H4 (cell line): ENCODE measurements at places on chromosomes 6 and 20.

- no peak for DNase-seq
These were observed 165.0 kb upstream of the POU3F2 start for GRCh38 chr6:98669371-98669770.

DNA sequence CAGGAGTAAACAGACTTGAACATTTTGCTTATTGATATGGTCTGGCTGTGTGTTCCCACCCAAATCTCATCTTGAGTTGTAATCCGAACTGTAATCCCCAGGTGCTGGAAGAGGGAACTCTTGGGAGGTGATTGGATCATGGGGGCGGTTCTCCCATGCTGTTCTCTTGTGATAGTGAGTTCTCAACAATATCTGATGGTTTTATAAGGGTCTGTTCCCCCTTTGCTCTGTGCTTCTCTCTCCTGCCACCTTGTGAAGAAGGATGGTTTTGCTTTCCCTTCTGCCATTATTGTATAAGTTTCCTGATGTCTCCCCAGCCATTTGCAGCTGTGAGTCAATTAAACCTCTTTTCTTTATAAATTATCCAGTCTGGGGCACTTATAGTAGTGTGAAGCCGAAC is 40.0 kb downstream of the MYLIP start:
- peak; percentile 51 for DNase-seq

DNA sequence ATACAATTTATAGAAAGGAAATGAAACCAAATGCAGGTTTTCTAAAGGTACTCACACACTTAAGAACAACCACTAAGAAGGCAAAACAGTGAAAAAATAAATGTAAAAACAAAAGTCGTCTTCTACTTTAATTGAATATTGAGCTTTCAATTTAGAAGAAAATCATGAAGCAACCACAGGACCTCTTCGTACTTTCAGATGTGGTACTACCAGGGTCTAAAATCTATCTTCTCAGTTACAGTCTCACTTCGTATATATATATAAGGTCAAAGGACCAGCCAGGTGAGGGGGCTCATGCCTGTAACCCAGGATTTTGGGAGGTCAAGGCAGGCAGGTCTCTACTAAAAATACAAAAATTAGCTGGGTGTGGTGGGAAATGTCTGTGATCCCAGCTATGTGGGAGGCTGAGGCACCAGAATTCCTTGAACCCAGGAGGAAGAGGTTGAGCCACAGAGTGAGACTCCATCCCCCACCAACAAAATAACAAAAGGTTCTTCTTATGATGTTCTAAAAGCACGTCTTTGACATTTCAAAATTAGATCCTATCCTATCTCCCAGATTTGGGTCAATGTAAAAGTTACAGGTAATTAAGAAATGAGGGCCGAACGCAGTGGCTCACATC is 12.5 kb downstream of the ROMO1 start:
- no peak for DNase-seq

DNA sequence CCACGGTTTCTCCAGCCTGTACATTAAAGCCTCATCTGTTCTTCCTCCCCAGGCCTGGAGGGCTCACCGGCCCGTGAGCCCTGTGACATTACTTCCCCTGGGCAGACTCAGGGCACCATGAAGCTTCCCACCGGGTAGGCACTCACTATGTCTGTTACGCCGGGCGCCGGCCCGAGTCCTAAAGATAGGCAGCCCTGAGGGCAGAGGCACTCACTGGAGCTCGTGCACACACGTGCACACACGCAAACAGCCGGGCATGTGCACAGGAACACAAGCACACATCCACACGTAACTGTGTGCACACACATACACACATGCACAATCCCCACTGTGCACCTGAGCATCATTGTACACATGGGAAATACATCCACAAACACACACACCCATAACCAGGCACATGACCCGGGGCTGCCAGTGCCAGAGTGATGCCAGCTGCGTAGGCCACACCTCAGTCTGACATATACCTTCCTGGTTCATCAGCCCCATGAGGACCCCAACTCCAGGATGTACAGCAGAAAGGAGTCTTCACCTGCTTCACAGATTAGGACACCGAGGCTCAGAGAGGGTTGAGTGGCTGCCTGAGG is 83.7 kb downstream of the YTHDF1 start:
- DNase-seq: no peak

DNA sequence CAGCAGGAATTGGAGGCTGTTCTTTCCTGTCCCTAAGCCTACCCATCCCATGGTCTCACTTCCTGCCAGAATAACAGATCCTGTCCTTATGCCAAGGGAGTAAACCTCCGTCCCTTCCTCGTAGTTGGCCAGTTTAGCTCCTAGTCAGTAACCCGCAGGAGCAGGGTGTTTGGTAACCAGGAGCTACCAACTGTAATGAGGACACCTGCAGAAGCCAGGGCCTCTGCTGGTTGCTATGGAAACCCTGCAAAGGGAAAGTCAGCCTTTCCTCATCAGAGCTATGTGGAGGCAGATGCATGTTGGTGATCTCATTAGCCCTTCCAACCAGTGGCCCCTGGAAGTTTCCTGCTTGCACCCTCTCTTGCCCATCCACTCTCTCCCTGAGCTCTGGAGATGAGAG is 368.2 kb upstream of the SULF2 start:
- no peak for DNase-seq

GRCh38 chr6:11869672-11870340 is 91.2 kb upstream of the ADTRP start:
- peak; percentile 36 for DNase-seq

GRCh38 chr6:126041516-126041915 is 55.2 kb downstream of the TRMT11 start:
- no peak for DNase-seq
